ENCODE measurements at places on chromosomes 13 and 19.

DNA sequence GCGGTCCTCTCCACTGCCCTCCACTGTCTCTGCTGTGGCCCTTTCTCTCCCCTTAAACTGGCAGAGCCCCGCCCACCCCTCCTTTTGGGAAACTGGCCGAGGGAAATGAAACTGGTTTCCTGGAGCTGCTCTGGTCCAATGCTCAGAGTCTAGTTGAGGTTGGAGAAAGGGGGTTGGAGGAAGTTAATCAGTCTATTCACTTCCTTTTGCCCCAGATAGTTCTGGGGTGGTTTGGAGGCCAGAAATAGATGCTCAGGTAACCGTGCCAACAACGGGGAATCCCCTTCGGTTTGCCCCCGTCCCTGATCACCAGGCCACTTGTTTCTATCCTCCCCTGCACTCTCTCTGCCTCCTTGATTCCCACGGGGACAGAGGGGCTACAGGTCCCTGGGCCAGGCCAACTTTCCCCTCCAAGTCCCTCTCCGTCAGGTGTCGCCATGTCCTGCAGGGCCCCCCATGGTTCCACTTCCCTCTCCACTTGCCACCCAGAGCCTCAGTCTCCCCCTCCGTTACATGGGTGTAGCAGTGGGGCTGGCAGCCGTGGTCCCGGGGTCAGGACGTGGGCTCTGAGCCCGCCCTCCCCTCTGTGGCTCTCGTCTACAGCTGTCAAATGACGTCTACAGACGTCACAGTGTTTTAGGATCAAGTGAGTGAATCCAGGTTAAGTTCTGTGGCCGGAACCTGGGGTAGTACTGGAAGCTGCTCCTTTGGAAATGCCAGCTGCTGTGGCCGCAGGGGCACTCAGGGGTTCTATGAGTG lies at the start of gene IL4I1:
Gene IL4I1, minus strand, starts transcription at position 25 of the 759 bp plus-strand sequence. CDS start 727 bp downstream, outside the sequence.
- DNase-seq = peak; percentile 51

GRCh38 chr13:39322836-39323585 lies 280.0 kb downstream of the LHFPL6 start:
- peak; percentile 43 for DNase-seq

- DNase-seq = no peak
Measured at GRCh38 chr13:112768795-112769481, 79.1 kb downstream of the ATP11A start.

DNA sequence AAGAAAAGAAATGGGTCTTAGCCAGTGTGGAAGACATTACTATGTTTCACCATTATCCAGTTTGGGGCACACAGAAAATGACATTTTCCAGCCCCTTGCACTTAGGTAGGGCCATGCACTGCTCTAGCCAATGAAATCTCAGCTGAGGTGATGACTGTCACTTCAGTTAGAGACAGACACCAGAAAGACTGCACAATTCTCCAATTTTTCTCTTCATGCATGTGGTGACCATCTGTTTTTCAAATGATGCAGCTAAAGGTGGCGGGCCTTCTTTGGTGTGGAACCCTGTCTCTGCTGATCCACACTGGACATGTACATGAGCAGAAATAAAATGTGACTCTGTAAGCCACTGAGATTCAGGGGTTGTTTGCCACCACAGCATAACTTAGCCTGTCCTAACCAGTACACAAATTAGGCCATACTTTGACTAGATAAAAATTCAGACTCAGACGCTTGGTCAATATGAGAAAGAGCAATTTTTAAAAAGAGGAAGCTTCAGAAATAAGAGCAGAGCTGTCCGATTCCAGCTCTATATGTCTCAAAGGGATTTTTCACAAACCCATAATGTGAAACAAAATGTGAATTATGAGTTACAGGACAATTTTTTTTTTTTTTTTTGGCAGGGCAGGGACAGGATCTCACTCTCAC lies 6.7 kb downstream of the ZNF565 start:
- DNase-seq = no peak

DNA sequence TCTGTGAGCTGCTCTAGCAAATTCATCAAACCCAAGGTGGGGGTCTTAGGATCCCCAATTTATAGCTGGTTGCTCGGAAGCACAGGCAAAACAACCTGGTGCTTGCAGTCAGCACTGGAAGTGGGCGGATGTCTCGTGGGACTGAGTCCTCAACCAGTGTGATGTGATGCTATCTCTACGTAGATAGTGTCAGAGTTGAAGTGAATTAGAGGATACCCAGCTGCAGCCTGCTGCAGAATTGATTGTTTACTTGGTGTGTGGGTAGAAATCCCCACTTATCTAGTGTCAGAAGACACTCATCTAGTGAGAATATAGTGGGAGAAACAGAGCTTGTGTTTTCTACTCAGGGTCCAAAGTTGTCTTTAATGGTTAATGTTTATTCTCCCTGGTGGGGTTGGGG lies 63.3 kb downstream of the CBY2 start:
- no peak for DNase-seq

All from globus pallidus (tissue), 1 donor.